ENCODE measurements at places on chromosomes 6 and 20. TPM values are rescaled to one million over a fixed set of nuclear protein-coding genes. Genes with fewer than 3 reads are reported as not detected.

- H3K4me3 ChIP-seq, result no peak overlapping the region
- H3K4me1 ChIP-seq, result no peaks in the 10 kb centered on the region
- no peaks in the 10 kb centered on the region for H3K27me3 ChIP-seq
These were observed 9.0 kb downstream of the PAK5 start for GRCh38 chr20:9829835-9830234.

DNA sequence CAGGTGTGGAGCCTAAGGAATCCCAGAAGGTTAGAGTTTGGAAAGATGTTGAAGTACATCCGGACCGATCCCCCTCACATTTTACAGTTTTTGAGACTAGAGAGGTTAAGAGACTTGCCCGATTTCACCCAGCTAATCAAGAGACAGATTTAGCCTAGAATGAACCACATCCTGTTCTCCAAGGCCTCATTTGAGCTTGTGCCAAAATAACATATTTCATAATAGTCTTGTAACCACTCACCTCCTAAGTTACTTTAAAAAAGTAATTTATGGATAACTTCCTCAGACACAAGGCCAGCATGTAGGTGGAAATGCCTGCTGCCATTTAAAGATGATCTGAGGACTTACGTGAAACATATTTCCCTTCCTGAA lies 39.8 kb upstream of the ARHGAP18 start:
- H3K27ac ChIP-seq, result peak overlapping the region; percentile 36
- no peaks in the 10 kb centered on the region for H3K27me3 ChIP-seq
- no peak overlapping the region for H3K4me3 ChIP-seq
- no peaks in the 10 kb centered on the region for H3K36me3 ChIP-seq
- no peak for DNase-seq

DNA sequence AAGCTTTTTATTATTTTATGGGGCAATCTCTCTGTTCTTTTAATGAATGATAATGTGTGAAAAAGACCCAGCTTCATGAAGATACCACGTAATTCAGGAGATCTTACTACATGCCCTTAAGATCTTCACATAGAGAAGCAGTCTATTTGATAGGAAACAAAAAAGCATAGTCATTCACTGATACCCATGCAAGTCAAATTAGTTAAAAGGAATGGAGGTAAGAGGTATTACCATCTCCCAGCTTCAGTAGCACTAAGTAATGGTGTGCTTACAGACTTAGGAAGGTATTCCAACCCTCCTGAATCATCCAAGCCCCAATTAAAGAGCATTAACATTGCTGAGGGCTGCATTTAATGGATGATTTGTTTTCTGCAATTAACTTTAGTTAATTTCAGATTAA lies 364.7 kb downstream of the SYNE1 start:
- H3K4me3 ChIP-seq, result no peak overlapping the region
- no peaks in the 10 kb centered on the region for H3K27me3 ChIP-seq
- no peak for DNase-seq
- peak overlapping the region; percentile 70 for H3K27ac ChIP-seq
- H3K36me3 ChIP-seq, result peaks cover 24% of the 10 kb centered on the region
- H3K4me1 ChIP-seq, result peaks cover 56% of the 10 kb centered on the region

GRCh38 chr20:63176427-63177133 lies 39.4 kb downstream of the YTHDF1 start:
- no peaks in the 10 kb centered on the region for H3K4me1 ChIP-seq
- no peaks in the 10 kb centered on the region for H3K36me3 ChIP-seq
- H3K27ac ChIP-seq, result no peak overlapping the region

DNA sequence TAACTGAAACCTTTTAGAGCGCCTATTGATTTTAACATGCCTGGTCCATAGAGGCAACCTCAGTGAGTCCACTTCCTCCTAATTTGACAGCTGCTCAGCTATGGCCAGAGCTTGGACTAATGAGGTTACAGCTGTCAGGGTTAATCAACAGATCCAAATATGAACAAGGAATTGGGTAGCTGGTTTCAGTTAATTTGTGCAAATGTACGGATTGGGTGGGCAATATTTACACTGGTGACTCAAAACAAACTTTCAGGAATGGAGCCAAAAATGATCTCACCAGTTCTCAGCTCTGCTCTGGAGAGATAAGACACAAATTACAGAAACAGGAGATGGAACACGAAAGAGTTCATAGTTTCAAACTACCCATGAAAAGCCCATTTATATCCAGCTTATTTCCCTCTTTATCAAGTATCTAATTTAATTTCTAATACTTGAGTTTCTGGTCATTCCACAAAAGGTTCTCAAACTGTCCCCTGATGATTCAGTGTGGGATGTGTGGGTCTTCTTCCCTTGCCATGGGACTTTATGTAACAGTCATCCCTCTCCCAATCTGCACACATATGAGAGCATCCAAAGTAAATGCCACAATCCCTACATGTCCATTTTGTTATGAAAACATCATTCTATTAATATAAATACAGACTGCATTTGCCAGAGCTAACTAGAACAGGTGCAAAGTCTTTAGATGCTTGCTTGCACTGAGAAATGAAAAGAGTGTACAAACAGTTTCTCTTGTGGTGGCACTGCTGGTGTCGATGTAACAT lies 149.9 kb downstream of the RPS12 start:
- no peak for DNase-seq
- H3K4me1 ChIP-seq, result peaks cover 11% of the 10 kb centered on the region
- no peaks in the 10 kb centered on the region for H3K36me3 ChIP-seq
- no peaks in the 10 kb centered on the region for H3K27me3 ChIP-seq

- H3K4me3 ChIP-seq, result no peak overlapping the region
- DNase-seq, result no peak
- H3K4me1 ChIP-seq, result no peaks in the 10 kb centered on the region
These were observed 168.0 kb downstream of the PTPRK start for GRCh38 chr6:128352366-128352765.

SCUBE3 gene
- 0.59 TPM for total RNA-seq

DNA sequence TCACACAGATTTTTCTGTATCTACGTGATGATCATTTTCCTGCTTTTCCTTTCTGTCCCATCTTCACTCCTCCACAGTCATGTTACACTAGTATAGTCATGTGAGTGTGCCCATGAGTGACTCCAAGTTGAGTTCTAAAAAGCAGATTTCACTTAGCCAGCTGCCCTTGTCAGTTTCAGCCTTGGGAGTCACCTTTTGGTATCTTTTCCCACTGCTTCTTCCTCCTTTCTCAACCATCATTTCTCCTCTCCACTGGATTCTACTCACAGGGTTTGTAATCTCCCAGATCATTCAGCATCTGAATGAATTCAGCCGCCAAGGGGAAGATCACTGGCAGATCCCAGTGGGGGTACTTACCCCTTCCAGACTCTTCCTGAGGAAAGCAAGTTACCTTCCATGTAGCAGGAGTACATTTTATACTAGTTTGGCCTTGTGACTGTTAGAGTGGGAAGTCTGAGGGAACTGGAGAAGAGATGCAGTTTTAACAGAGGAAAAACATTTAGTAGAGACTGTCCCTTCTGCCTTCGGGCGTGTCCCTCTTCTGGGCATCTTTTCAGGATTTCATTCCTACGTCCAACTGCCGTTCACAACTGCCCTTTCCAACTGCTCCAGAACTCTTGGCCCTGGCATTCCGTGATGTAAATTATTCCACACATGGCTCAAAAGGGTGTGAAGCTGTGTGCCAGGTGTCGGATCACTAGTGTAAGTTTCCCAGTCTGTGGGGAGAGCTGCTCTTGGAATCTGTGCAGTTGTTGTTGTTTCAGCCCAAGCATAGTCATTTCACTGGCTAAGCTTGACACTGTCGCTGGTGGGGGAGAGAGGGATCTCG lies 38.9 kb downstream of the BICRAL start:
- peak overlapping the region; percentile 52 for H3K27ac ChIP-seq
- no peaks in the 10 kb centered on the region for H3K27me3 ChIP-seq
- H3K36me3 ChIP-seq, result peaks cover 29% of the 10 kb centered on the region
- peak overlapping the region; percentile 24 for H3K4me3 ChIP-seq

GRCh38 chr20:49303065-49303552 lies 25.3 kb upstream of the ZNFX1 start:
- H3K27me3 ChIP-seq, result no peaks in the 10 kb centered on the region
- H3K4me1 ChIP-seq, result no peaks in the 10 kb centered on the region
- H3K4me3 ChIP-seq, result no peak overlapping the region
- no peak overlapping the region for H3K27ac ChIP-seq
- DNase-seq, result no peak

DNA sequence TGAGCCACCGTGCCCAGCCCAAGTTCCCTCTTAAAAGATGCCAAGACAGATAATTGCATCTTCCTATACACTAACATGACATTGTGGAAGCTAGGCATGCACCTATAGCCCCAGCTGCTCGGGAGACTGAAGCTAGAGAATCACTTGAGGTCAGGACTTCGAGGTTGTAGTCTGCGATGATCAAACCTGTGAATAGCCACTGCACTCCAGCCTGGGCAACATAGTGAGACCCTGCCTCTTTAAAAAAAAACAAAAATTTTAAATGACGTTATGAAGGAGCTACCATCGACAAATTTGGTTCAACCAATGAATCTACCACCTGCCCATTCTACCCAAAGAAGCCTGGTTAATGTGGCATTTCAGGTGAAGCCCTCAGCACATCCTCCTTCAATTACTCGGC lies 80.7 kb downstream of the TBC1D7 start:
- no peaks in the 10 kb centered on the region for H3K4me1 ChIP-seq
- no peak overlapping the region for H3K4me3 ChIP-seq
- H3K27ac ChIP-seq, result no peak overlapping the region

DNA sequence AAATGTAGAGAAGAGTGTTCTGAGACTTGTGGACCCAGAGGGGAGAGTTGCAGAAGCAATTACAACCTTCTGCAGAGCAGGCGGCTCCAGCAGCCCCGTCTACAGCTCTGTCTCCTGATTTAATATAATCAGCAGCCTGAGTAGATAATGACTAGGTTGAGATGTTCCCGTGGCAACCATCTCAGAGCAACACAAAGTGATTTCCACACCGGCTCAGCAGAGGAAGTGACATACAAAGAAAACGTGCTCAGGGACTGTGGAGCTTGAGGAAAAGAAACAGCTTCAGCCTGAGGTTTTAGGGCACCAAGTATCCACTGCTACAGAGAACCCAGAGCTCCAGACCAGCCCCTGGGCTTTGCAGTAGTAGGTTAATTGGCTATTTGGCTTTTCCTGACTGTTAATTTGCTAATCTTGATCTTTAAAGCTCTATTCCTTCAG lies 136.4 kb downstream of the MTFR2 start:
- H3K36me3 ChIP-seq, result no peaks in the 10 kb centered on the region
- H3K27me3 ChIP-seq, result no peaks in the 10 kb centered on the region
- peak overlapping the region; percentile 77 for H3K27ac ChIP-seq
- DNase-seq, result peak; percentile 85
- H3K4me1 ChIP-seq, result peaks cover 27% of the 10 kb centered on the region
- no peak overlapping the region for H3K4me3 ChIP-seq

DNA sequence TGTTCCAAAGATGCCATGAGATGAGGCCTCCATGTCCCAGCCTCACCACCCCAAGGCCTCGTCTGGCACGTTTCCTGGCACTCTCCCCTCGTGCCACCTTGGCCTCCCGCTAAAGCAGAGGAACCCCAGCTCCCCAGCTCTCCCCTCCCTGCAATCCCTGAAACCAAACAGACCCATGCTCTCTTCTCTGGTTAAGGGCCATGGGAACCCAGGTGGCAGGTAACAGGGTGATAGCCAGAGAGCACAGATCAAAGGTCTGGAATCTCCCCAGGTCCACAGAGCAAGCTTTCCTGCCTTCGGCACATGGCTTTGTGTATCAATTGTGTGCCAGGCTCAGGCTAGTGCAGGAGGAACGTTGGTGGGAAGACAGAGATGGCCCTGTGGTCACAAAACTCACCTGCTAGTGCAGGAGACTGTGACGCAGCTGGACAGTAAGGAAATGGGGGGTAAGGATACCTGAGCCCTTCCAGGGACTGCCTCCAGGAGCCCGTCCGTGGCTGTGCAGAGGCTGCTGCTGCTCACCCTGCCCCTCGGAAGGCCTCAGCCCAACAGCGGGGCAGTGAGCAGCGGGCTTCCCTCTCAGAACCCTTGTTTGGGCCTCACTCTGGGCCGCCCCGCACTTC lies 39.0 kb downstream of the MYH7B start:
- no peak overlapping the region for H3K27ac ChIP-seq
- H3K27me3 ChIP-seq, result no peaks in the 10 kb centered on the region
- H3K36me3 ChIP-seq, result peaks cover 92% of the 10 kb centered on the region
- peaks cover 5% of the 10 kb centered on the region for H3K4me1 ChIP-seq

SPDEF gene
- total RNA-seq, result 0.22 TPM

GRCh38 chr6:170316071-170316470 lies 9.5 kb downstream of the FAM120B start:
- H3K27ac ChIP-seq, result no peak overlapping the region
- no peak overlapping the region for H3K4me3 ChIP-seq
- H3K36me3 ChIP-seq, result peaks cover 20% of the 10 kb centered on the region
- H3K27me3 ChIP-seq, result no peaks in the 10 kb centered on the region
- H3K4me1 ChIP-seq, result no peaks in the 10 kb centered on the region

GRIK2 gene
- 7.7 TPM for total RNA-seq

GLP1R gene
- total RNA-seq, result 1.9 TPM

DNA sequence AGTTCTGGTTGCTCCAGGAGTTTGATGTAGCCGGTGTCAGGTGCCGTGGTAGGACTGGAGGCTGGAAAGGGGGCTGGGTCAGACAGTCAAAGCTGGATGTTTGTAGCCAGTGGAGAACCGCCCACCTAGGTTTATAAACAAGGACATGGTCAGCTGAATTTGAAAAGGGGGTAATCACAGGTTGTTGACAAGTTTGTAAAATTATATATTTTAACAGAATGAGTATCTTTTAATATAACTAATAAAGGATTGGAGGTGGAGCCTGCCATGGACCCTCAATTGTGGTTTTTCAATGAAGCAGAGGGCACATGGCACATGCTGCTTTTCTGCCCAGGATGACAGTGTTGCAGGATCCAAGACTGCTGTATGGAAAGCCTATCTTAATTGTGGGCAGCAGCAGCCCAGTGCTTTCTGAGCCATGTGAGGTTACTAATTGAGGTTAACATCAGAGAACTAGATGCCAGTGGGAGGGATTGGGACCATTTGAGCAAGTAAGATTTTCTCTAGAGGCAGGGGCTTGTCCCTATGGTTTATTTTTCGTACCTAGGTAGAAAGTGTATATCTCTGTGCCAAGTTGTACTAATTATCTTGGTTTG lies 9.7 kb downstream of the HECA start:
- no peaks in the 10 kb centered on the region for H3K27me3 ChIP-seq
- H3K27ac ChIP-seq, result no peak overlapping the region
- H3K4me3 ChIP-seq, result no peak overlapping the region
- H3K4me1 ChIP-seq, result peaks cover 3% of the 10 kb centered on the region

GRCh38 chr6:167517254-167517916 lies 192.5 kb downstream of the TTLL2 start:
- no peak overlapping the region for H3K27ac ChIP-seq
- no peak for DNase-seq
- H3K27me3 ChIP-seq, result no peaks in the 10 kb centered on the region
- no peaks in the 10 kb centered on the region for H3K36me3 ChIP-seq
- no peaks in the 10 kb centered on the region for H3K4me1 ChIP-seq

GRCh38 chr20:11814267-11814666 lies 103.4 kb upstream of the BTBD3 start:
- no peaks in the 10 kb centered on the region for H3K4me1 ChIP-seq
- H3K36me3 ChIP-seq, result no peaks in the 10 kb centered on the region
- no peak overlapping the region for H3K27ac ChIP-seq
- H3K4me3 ChIP-seq, result no peak overlapping the region
- no peak for DNase-seq

TTLL9 gene
- not detected for total RNA-seq

GRCh38 chr6:25485821-25486534 lies 166.0 kb upstream of the SCGN start:
- H3K27ac ChIP-seq, result no peak overlapping the region
- peak; percentile 73 for DNase-seq
- no peak overlapping the region for H3K4me3 ChIP-seq

GRCh38 chr6:30781395-30781742 lies 37.0 kb upstream of the IER3 start:
- H3K4me1 ChIP-seq, result no peaks in the 10 kb centered on the region
- H3K27me3 ChIP-seq, result no peaks in the 10 kb centered on the region
- no peaks in the 10 kb centered on the region for H3K36me3 ChIP-seq
- DNase-seq, result no peak
- peak overlapping the region; percentile 91 for H3K27ac ChIP-seq
- no peak overlapping the region for H3K4me3 ChIP-seq

SLC17A9 gene
- total RNA-seq, result 1.3 TPM

Data from right atrium auricular region (tissue), 2 donors.